Anterior cingulate cortex (tissue), 58 donors: ENCODE measurements at places on chromosomes 16 and 17.
A peak's percentile ranks its signal among the peaks of the same experiment; 100 is the strongest.

GRCh38 chr16:69195369-69196029, 8.5 kb downstream of the SNTB2 start:
- DNase-seq = no peak

GRCh38 chr16:89119661-89120141, 26.0 kb downstream of the ACSF3 start:
- DNase-seq = no peak

- peak; percentile 72 for DNase-seq
Observed at GRCh38 chr16:66977341-66978113, 10.9 kb upstream of the CES4A start.

DNA sequence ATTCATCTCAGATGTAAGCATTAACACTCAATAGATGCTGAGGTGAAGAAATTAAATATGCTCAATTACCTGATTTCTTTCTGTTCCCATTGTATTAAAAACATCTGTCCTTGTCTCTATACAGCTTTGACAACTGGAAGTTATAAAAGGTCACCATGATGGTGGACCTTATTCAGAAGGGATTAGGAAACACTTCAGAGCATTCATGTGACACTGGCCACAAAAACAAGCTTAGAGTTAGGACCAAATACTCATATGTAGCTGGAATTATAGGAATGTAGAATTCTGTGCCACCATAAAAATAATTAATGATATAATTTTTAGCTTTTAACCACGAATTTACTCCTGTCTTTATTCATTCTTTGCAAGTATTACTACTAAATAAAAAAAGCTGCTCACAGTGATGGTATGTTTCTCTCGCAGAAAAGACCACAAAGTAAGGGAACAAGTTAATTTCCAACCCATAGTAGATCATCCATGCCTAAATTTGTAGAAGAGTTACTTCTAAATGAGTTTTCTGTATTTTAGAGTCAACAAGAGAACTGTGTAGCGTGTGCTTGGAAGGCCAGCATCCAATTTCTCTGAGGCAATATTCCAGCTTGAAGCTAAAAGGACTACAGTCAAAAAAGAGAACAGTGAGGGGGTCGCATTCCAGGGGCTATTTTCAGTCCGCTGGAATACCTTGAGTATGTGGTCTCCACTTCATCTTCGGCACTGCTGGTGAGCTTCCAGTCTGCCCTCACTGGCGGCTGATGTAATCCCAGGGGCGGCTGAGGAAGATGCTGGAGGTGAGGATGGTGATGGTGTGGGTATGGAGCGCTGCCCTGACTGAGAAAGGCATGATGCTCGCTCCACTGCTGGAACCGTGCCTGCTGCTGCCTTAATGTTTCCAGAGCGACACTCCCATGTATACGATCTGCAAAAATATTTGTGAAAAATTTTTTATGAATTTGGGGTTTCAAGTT, 63.7 kb downstream of the CACNG1 start:
- DNase-seq = no peak

GRCh38 chr16:6682142-6682811, 650.4 kb upstream of the RBFOX1 start:
- DNase-seq = no peak

DNA sequence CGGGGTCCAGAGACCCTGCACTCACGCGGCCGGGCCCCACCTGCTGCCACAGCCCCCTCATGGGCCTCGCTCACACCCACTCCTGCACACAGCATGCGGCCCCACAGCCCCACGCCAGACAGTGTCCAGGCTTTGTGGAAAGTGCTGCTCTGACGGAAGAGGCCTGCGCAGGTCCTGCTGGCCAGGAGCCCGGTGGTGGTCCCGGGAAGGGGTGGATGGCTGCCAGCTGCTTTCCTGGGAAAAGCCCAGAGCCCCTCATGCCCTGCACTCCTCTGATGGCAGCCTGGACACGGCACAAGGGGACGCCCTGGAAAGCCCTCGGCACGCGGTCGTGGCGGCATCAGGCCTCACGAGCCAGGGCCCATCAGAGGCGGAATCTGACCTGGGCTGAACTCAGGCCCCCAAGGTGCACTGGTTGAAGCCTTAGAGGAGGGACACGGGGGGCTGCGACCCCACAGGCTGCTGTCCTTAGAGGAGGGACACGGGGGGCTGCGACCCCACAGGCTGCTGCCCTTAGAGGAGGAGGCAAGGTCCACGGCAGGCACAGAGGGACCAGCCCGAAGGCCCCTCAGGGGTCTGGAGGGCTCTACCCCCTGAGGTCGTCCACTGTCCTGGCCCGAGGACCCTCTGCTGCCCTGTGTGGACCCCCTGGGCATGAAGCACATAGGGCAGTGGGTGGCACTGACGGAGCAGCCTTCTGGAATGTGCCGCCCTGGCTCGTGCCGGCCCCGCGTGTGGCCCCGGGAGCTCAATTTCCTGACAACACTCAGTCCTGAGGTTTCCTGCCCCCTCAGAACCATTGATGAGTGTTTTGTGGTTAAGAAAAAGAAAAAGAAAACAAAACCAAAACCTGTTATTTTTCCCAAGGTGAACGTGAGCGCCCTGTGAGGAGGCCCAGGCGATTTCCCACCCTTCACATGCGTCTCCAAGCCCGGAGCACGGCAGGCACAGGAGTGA, 22.1 kb downstream of the SOX8 start:
- no peak for DNase-seq

GRCh38 chr16:86231321-86231995, 278.9 kb upstream of the FOXF1 start:
- peak; percentile 22 for DNase-seq

- no peak for DNase-seq
Observed at GRCh38 chr16:85835227-85835751, 35.8 kb downstream of the COX4I1 start.

- peak; percentile 41 for DNase-seq
Observed at GRCh38 chr17:20281860-20282259, 185.5 kb downstream of the LGALS9B start.

DNA sequence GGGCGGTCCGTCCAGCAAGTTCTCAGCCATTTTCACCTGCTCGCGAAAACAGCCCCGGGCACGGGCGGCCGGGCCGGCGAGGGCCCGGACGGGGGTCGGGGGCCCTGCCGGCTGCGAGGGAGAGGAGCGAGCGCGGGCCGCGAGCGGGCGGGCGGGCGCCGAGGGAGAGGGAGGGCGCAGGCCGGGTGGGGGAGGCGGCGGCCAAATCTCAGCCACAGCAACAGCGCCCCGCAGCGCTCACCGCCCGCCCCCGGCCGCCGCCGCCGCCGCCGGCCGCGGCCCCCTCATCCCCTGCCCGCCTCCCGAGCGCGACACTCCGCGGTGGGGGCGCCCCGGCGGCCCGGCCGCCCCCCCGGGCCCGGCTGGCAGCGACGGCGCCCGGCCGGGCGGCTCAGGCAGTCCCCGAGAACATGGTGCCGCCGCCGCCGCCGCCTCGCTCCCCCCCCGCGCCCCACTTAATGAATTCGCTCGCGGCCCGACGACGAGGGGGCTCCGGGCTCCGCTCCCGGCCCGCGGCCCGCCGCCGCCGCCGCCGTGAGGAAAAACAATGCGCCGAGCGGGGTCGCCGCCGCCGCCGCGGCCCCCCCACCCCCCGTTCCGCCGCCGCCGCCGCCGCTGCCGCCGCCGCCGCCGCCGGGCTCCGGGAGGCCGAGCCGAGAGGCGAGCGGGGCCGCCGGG, 487 bp downstream of the CREBBP start:
- peak; percentile 26 for DNase-seq

- peak; percentile 49 for DNase-seq
Observed at GRCh38 chr17:78822552-78822951, 18.1 kb downstream of the USP36 start.

DNA sequence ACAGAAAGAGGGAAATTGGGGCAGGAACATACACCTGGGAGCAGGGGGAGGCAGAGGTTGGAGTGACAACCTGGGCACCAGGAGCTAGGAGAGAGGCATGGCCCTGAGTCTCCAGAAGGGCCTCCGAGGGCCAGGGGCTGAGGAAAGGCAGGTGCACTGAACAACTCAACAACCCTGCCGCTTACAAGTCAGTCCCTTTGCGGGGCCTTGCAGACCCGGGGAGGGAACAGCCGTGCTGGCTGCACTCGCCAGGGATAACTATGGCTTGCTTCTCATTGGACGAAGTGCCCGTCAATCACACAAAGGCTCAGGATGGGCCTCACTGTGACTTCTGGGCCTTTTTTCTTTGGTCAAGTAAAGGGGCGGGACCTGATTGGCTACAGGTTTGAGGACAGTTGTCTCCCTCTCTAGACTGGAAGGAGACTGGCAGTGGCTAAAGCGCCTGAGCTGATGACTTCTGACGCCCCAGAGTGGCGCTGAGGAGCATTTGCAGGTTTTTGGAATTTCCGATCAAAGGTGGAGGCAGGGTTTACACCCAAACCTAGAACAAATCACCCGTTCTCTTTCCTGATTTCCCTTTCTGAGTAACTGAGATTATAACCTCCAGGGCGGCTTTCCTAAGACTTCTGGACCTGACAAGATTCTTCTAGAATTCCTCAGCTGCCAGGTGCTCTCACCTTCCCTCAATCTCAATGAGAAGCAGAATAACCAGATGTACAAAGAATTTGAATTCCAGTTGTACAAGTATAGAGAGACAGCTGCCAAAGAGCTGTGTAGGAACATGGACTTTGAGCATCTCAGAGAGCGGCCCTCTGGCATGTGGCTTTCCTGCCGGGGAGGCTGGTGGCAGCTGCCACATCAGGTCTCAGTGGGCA, 27.6 kb upstream of the ST6GALNAC2 start:
- DNase-seq = no peak

DNA sequence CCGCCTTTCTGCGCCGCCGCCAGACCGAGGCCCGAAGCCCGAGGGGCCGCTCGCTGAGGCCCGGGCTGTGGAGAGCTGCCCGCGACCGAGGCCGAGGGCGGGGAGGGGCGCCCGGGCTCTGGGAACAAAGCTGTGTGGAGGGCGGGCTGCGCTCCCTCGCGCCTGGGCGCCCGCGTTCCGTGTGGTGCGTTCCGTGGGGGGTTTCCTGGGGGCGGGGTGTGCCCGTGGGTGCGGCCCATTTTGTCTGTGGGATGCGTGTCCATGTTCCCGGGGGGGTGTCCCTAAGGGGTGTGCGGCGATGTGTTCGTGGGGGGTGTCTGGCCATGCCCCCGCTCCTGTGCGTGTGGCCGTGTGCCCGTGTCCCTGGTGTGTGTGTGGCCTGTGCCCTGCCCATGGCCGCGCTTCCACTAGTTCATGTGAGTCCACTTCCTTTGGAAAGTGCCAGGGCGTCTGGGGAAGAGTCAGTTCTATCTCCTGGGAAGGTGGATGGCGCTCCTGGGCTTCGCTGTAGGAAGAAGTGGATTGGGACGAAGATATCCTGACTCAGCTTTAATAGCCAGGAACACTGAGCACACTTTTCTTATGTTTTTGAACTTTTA, 520 bp downstream of the JPT2 start:
- peak; percentile 19 for DNase-seq

GRCh38 chr16:3988011-3988410, 107.5 kb upstream of the CREBBP start:
- DNase-seq = no peak

- no peak for DNase-seq
Observed at GRCh38 chr16:57742543-57742942, 7.0 kb downstream of the KATNB1 start.

DNA sequence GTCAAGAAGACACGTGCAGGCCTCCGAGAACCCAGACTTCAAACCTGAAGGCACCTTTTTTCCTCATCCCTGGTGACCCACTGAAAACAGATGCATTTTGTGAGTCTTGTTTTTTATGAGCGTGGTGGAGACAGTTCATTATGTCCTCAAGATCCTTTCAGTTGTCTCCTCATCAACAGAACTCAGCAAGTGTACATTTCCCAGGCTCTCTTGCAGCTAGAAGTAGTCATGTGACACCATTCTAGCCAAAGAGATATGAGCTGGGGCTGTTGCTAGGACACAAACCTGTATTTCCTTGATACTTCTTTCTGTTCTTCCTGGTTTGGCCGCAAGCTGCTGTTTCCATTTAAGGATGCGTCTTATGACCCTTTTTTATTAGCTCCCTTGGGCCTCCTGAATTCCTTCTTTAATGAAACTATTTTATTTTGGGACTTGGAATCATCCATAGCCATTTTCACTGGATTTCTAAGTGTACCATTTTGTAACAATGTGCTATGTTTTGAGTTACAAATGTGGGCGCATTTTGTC, 135.7 kb upstream of the FOXF1 start:
- DNase-seq = no peak

GRCh38 chr17:28865946-28866752, 11.3 kb downstream of the ERAL1 start:
- DNase-seq = no peak

DNA sequence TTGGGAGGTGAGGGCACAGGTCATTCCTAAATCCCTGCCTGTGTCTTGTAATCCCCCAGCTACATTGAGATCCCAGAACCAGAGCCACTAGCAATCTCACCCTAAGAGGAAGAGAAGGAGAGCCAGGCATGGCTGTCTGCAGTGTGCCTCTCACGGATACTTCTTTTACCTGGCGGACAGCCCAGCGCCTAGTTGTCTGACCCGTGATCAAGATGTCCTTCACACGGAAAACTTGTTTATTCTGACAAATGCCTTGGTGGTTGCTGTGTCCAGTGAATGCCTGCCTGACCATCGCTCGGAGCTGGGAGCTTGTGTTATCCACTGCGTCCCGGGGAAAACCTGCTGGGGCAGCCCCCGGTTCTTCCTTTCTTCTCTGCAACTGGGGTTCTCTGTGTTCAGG, 140.5 kb upstream of the WSCD1 start:
- DNase-seq = no peak

GRCh38 chr16:984736-985636, 3.4 kb downstream of the SOX8 start:
- no peak for DNase-seq

GRCh38 chr17:71963351-71963750, 157.5 kb upstream of the SOX9 start:
- no peak for DNase-seq

GRCh38 chr17:10623737-10624338, 33.3 kb downstream of the MYH3 start:
- DNase-seq = no peak
